ENCODE measurements at places on chromosomes 6 and 20.

DNA sequence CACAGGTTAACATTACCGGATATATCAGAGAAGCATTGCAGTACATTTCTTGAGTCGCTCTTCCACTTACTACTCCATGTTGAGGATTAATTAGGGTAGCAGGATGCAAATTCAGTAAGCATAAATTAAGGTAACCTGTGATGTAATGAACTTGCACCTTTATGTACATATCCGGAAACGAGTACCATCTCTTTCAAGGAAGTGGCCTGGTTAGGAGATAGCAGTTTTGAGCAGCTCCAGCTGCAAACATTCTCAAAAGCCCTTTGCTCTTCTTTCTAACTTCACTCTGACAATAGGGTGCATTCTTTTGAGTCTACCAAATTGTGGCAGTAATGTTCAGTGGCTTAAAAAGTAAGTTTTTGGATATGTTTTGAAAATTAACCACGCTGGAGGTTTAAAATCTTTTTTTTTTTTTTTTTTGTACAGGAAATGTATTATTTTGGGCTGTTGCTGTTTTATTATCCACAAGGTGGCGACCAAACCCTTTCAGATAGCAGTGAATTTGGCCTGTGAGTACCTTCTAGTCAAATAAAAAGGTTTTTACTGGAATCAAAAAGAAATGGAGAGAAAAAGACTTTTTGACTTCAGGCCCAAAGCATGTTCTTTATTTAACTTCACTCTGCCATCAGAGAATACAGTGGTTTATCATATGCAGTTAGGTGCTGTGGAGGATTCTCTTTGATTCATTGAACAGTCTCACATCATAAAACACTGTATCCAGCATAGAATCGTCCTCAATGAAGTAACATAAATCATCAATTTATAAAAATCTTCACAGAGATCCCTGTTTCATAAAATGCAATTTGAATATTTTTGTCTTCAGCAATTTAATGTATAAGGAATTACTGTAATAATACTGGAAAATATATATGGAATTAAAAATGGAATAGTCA, 8.9 kb downstream of the FAM217B start:
- peak; percentile 62 for DNase-seq

- peak; percentile 82 for DNase-seq
Observed at GRCh38 chr20:60695226-60696000, 556.6 kb upstream of the CDH4 start.

DNA sequence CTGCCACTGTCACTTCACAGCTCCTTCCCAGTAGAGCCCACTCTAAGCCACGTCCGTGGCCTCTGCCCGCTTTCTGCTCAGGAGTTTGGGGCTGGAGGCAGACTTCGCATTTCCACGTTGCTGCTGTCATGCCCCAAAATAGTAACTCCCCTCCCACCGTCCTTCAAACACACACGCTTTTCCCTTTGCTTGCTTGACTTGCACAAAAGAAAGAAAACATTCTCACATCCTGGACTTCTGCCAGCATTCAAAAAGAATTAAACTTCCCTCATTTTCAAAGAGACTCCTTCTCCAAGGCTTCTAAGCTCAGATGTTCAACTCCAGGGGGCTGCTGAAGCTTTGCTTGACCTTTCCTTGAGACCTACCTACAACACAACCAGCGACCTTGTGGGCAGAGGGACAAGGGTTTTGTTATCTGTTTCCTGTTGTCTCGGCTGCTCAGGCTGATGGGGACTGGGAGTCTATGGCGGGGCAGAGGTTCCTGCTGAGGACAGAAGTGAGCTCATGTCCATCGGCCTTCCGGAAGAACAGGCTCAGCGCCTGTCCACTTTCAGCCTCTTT, 263.8 kb upstream of the FOXQ1 start:
- DNase-seq: no peak

- no peak for DNase-seq
Observed at GRCh38 chr6:163347021-163347446, 67.5 kb upstream of the QKI start.

DNA sequence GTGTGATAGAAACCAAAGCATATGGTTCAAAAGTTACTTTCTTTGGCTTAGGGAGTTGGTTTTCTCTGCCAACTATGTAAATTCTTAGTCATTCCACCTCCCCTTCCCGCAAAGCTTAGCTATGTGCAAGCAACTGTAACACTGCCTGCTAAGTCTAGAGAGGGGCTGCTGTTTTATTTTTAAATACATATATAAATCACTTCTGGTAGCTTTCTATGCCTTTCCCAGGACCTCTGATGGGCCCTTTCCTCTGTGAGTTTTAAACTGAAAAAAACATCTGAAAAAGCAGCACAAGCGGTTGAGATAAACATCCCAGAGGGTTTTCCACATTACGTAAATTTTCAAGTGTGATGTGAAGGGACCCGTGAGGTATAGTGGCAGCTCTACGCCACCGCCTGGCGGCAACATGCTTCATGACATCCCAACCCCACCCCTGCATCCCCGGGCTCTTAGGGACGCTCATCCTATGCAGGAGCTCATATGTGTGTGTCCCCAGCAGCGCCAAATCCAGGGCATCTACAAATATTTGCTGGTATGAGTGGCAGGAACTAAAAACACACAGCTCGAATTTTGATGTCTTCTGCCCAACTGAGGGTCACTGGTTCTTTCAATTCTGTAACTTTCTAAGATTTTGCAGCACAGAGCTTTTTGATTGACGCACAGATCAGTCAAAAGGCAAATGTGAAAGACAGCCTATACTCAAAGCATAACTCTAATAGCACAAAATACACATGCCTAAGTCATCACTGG, 12.7 kb downstream of the SAYSD1 start:
- peak; percentile 24 for DNase-seq

- peak; percentile 53 for DNase-seq
Observed at GRCh38 chr20:35831029-35831428, 59.2 kb downstream of the PHF20 start.

GRCh38 chr20:39070484-39071231, 108.5 kb downstream of the DHX35 start:
- peak; percentile 73 for DNase-seq

GRCh38 chr6:21885532-21886114, 292.1 kb downstream of the SOX4 start:
- DNase-seq: peak; percentile 73

DNA sequence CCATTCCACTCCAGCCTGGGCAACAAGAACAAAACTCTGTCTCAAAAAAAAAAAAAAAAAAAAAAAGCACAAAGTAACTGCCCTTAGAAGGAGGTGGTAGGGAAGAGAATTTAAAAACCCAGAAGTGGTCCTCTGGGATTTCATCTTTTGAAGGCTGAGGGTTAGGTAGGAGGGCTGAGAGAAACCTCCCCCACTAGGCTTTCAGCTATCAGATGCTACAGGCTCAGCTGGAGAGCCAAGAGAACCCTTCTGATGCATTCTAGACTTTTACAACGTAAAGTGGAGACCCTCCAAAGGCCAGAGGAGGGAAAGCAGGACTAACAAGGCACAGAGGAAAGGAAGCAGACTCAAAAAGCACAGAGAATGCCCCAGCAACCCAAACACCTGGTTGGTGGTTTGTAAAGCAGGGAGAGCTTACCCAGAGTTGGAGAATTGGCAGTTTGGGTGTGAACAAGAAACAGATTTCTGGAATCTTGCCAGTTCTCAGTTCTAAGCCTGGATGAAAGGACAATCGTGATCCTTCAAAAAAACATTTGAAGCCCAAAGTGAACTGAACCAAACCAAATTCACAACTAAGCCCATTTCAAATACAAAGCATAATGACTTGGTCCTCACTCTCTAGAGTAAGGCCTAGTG, 23.2 kb upstream of the SPAG4 start:
- DNase-seq: no peak

DNA sequence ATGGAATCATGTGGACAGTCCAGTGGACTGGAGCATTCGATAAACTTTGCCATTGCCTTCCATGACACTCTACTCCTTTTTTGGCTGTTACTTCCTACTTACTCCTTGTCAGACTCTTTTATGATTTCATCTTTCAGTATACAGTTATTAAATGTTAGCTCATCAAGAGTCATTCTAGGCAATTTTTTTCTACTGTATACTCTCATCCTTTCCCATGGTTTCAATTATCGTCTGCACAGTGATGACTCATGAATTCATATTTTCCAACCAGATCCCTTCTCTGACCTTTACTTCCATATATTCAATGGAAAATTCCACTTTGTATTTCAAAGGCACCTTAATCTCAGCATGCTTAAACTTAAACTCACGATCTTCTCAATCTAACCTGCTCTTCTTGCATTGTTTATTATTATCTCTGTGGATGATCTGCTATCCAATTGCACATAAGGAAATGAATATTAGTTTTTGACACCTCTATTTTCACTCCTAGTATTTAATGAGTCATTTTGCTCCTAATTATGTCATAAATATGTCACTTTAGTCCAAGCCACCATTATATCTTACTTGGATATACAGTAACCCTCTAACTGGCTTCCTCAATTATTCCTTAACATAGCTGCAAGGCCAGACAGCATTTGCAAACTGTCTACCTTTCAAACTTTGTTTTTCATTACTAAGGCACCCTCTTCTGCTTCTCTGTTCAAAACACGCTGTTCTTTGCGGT, 427.5 kb downstream of the PHF3 start:
- peak; percentile 69 for DNase-seq

Measured in fibroblast of skin of back (primary cell).